A673 (cell line): ENCODE measurements at places on chromosomes 4 and X.
A peak's percentile ranks its signal among the peaks of the same experiment; 100 is the strongest.

- peak; percentile 62 for DNase-seq
These were observed 27.2 kb downstream of the BST1 start for GRCh38 chr4:15729910-15730533.

DNA sequence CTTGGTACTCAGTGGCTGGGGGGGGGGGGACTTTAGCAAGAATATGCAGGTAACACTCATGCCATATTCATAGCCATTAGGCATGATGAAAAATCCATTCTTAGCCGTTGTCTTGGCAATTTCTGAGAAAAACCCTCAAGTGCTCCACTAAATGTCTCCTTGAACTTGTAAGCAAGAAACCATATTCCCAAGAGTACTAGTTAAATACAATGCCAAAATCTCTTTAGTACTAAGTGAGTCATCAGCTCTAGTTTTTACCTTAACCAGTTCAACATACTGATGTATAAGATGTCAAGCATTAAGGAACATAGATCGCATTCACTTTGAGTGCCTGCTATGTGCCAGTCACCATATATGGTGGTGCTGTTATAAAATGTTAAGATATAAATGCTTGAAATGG is 27.5 kb downstream of the UBE2D3 start:
- no peak for DNase-seq

DNA sequence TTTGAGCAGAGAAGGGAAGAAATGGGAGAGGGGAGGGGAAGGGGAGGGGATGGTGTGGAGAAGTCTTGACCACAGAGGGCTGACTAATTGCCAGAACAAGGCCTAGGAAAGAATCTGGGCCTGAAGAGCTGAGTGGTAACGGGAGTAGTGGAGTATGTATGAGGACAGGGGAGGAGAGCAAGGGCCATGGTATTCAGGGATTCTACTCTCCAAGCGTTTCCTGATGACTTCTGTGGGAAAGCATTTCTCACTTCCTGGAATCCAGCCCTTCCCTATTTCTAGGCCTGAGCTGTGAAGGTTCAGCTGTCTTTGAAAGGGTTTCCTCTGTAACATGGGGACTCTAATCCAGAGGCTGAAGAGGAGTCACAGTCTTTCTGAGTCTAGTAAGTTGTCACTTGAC is 19.7 kb upstream of the SOX3 start:
- no peak for DNase-seq

DNA sequence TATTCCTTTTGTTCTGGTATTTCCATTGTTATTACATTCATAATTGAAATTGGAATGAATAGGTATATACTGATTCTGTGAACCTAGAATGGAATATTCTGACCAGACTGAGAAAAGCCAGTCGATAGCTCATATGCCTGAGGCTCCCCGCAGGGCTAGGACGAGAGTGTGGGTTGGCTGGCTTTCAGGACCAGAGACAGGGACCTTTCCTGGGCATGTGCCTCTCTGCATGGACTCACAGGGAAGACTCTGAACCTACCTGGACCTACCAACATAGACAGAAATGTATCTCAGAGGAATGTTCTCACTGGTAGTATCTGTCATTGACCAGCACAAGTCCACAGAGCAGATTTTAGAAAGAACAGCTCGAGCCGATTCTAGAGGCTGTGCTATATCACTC is 214.6 kb downstream of the FRMPD4 start:
- no peak for DNase-seq

DNA sequence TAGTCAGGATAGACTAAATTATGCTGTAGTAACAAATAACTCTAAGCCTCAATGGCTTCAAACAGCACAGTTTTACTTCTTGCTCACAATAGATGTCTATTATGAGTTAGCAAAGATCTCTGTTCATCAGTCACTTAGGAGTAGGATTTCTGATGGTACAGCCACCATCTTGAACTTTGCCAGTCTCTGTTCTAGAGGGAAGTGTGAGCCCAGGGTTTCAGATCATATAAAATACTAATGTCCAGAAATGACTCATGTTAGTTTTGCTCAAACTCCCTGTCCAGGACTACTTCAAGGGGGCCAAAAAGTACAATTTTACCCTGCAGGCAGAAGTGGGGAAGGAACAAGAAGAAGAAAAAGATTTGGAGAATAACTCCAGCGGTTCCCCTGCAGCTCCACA is 77.1 kb upstream of the LSM6 start:
- DNase-seq, result no peak

- DNase-seq, result no peak
These were observed 68.7 kb downstream of the ATG4A start for GRCh38 chrX:108160309-108160708.

DNA sequence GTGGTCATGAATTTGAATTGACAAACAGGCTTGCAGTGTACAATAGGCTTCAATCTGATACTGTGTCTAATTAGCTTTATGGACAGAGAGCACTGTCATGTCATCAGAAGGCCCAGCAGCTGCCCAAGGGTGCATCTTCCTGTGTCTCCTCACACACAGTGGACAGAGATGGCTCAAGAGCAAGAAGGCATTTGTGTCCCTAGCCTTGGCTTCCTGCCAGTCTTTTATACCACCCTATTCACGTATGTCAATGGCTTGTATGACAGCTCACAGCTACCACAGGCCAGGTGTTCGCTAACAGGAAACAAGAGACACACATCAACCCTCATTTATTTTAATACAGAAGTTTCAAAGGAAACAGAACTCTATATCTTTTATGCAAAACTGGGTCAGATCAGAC is 874.0 kb upstream of the AGA start:
- DNase-seq, result no peak

DNA sequence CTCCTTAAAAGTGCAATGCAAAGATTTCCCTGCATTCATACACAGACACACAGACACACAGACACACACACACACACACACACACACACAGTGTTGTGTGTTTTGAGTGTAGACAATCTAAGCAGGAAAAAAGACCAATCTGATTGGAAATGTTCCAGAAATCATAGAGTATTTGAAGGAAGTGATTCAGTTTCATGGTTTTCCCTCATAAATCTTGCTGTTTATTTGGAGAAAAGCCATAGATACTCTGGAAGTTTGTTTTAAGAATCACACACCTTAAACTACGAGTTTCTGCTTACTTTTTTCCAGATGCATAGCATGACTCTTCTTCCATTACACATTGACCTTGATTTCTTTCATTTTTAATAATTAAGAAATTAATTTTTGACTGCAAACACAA is 298.5 kb upstream of the BMP3 start:
- DNase-seq, result no peak

DNA sequence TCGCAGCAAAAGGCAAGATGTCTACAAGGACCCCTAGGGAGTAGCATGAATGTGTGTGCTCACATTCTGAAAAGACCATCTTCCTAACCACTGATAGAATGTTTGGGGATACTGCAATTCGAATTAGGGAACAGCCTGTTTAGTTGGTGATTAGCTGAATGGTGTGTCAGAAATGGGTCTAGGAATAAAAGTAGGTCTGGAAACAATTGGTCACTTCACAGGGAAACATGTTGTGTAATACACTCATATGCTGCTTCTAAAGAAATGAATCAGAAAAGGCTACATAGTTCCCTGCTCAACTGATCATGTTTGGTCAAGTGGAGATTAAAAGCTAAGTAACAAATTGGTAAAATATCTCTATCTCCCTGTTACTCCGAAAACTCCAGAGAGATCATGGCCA is 2362.4 kb upstream of the TENM3 start:
- no peak for DNase-seq
